Activated CD8-positive, alpha-beta memory T cell treated with anti-CD3 and anti-CD28 coated beads for 36 hours (primary cell): ENCODE measurements at places on chromosomes 2 and 18. TPM values are rescaled to one million over a fixed set of nuclear protein-coding genes. Genes with fewer than 3 reads are reported as not detected.

SERPINB13 gene
- total RNA-seq = not detected

CBLN2 gene
- total RNA-seq = not detected

NETO1 gene
- not detected for total RNA-seq

CNTNAP5 gene
- total RNA-seq = not detected

CYP26B1 gene
- not detected for total RNA-seq
